NCI-H524 treated with DMSO at 0.1 percent for 48 hours (cell line): ENCODE measurements at places on chromosomes 1 and 21.

- DNase-seq: no peak
These were observed 5.1 kb downstream of the MINDY1 start for GRCh38 chr1:151001602-151002001.

DNA sequence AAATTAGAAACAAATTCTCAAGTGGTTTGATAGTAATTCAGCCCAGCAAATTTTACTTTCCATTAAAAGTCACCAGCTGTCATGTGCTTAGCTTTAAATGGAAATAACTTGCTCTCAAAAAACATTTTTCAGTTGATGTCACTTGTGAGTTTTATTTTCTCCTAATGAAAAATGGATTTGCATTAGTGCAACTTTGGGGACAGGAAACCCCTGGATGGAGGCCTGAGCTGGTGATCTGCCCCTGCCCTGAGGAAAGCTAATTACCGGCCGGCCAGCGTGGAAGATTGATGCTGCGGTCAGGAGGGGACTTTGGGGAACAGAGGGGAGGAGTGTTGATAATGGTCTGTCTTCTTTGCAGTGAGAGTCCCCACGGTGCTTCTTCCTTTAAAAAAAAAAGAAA is 66.8 kb upstream of the ANGPTL1 start:
- DNase-seq: no peak

- no peak for DNase-seq
These were observed 58.9 kb upstream of the LRRC8D start for GRCh38 chr1:89761901-89762300.

GRCh38 chr1:221869779-221870178 is 127.9 kb upstream of the DUSP10 start:
- no peak for DNase-seq

DNA sequence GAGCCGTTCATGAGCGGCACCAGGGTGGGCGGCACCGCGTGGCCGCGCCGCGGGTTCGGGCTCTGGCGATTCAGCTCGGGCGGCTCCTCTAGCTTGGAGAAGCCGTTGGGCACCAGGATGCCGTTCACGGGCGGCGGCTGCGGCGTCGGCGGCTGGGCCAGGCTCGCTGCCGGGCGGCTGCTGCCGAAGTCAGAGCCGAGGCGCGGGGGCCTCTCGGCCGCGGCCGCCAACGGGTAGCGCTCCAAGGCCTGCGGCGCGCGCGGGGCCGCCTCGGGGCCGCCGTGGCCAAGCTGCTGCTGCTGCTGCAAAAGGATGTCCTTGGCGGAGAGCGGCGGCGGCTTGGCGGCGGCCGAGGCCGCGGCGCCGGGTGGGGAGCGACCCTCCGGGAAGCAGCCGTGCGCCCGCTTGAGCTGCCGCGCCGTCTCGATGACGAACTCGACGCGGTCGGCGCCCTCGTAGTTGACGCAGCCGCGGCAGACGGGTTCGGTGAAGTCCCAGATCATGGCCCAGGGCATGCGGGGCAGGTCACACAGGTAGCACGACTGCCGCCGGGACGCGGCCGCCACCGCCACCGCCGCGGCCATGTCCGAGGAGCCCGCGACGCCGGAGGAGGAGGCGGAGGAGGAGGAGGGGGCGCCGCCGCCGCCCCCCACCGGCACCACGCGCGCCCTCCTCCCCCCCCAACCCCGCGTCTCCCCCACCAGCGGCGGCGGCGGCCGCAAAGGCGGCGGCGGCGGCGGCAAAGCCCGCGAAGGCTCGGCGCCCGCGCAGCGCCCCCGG is 877 bp downstream of the IRF2BP2 start:
- DNase-seq: no peak

- no peak for DNase-seq
These were observed 855 bp upstream of the IVNS1ABP start for GRCh38 chr1:185317886-185318310.

- DNase-seq: no peak
These were observed 45.2 kb downstream of the H3-3A start for GRCh38 chr1:226107471-226108460.

- no peak for DNase-seq
These were observed 43.2 kb upstream of the ZNF281 start for GRCh38 chr1:200452850-200453552.

DNA sequence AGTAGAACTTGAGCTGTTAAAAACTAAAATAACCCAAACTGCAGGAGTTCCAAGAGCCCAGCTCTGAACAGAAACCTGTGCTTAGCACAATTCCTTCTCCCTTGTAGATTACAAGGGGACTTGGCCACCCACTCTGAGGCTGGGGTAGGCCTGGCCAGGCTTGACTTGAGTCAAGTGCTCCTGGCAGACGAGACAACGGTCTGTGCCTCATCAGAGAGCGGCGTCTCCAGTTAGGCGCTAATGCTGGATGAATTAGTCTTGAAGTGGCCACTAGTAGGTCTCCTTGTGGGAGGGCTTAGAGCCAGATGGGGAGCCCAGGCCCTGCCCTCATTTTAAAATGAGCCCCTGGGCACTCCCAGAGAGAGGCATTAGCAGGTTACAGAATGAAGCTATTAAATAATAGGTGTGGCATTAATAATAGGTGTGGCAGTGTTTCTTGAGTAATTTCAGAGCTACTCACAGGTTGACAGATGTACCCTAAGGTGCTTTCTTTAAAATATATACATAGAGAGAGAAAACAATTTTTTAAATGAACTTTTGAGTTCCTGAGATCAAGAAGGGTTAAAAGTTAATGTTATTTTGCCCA is 1.1 kb downstream of the EEIG2 start:
- DNase-seq: peak; percentile 90

DNA sequence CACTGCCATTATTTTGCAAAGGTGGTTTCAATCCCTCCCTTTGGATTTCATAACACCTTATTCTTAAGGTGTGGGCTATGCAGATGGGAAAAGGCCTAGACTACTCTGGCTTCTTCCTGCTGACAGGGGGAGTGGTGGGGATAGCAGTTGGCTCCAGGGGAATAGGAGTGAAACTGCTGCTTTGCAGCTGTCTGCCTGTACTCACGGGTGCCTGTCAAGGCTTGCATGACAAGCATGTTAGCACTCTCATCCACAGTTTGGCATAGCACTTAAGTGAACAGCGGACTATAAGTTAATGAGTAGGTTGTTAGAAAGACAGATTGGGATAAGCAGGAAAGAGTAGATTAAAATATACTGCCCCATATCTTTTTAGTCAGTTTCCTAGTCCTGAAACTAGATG is 287.5 kb upstream of the DAB1 start:
- peak; percentile 64 for DNase-seq

DNA sequence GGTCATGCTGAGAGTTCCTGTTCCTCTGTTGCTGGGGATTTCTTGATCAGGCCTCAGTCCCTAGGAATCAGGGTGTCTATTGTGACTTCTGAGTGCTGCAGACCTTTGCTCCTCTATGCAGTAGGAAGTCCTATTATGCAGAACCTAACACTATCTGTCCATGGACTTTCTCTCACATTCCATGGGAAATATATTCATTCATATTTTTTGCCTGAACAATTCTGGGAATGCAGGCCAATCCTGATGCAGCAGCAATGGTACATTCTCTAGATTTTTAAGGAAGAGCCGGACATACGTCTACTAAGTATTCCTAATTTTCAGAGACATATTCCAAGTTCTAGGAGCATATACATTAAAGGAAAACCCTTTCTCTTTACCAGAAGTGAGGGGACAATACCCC is 61.1 kb upstream of the C1orf87 start:
- no peak for DNase-seq

DNA sequence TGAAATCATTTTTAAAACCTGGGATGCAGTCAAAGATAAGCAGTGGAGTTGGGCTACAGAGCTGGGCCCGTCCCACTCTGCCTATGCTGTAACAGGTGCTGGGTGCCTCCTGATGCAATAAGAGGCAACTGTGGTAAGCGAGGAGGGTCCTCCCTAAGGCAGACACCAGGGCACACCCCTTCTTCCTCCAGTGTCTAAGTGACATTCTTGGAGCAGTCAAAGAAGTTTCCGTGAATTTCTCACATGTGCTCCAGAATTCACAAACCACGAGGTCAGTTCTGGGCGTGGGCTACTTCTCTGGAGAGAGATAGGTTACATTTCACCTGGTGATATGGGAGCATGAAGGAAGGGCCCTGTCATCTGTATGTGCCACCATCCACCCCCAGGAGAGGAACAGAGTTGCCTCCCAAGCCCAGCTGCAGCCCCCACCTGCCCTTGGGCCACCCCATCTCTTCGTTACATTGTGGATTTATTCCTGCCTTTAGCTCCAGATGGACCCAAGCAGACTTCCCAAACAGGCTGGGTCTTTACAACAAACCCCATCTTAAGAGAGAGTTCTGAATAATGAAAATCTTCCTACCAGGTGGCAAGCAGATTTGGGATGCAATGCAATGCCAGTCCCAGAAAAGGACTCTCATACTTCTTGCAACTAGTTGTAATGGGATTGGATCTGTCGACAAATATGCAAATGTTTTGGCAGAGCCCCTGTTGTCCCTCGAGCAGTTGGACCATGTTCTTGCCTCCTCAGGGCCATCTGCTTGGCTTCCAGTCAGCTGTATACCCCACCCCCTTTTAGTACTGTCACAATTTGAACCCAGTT is 82.5 kb upstream of the CNTN2 start:
- no peak for DNase-seq

GRCh38 chr1:177794376-177794991 is 175.4 kb downstream of the SEC16B start:
- no peak for DNase-seq

DNA sequence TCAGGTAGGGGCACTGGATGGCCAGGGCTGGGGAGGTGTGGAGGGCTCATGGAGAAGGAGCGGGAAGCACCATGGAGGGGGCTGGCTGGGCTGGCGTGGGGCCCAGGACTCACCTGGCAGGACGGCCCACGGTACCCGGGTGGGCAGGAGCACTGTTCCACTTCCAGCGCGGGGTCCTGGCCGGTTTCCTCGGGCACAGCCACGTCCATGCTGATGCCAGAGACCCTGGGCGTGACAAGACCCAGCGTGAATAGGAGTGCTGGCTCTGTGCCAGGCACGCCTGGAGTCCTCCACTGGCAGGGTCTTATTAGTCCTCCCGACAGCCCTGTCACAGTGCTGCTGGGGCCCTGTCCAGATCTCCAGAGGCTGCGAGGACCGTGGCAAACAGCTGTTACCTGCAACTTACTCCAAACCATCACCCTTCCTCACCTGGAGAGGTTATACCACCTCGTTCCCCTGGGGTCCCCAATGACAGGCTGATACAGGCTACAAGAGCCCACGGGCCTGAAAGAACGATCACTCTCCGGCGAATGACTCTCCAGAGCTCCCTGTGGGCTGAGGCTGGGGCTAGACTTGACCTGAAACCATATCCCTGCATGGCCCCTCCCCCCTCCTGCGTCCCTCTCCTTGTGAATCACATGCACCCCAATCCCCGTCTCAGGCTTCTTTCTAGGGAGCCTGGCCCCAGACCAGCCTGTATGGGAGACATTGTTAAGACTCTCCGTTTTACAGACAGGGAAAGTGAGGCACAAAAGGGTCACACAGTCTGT is 62.1 kb downstream of the HSPG2 start:
- DNase-seq: no peak

GRCh38 chr1:109314795-109315194 is 8.0 kb upstream of the MYBPHL start:
- no peak for DNase-seq

DNA sequence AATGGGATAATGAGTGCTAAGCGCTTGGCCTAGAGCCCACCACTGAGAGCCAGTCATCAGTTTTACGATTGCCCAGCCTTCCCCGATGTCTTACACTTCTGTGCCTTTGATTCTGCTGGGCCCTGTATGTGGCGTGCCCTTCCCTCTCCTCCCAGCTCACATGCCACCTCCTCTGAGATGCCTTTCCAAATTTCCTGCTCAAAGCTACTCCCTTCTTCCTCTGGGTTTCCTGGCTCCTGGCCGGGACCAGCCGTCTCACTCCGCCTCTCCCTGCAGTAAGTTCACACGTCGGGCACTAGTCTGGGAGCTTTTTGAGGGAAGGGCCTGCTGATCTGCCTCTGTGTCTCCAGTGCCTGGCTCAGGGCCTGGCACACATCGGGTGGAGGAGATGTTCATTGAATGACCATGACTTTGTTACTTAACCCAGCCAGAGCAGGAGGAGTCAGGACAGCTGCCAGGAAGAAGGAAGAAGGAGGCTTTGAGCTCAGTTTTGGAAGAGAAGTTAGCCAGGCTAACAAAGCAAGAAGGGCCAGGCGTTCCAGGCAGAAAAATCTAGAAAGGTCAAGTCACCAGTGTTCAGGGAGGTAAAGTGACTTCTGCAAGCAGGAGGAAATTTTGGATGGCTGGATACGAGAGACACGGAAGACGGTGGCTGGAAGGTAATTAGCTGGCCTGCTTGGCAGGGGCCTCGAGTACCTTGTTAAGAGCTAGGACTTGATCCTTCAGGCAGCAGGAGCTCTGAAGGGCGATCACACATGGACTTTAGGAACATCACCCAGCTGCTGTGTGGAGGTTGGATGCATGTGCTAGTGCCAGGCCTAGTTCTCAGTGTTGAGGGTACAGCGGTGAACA is 63.6 kb downstream of the EPHB2 start:
- DNase-seq: no peak

GRCh38 chr21:28627261-28627660 is 365.4 kb downstream of the LTN1 start:
- no peak for DNase-seq

- DNase-seq: no peak
These were observed 117.0 kb upstream of the ERRFI1 start for GRCh38 chr1:8142955-8143629.

DNA sequence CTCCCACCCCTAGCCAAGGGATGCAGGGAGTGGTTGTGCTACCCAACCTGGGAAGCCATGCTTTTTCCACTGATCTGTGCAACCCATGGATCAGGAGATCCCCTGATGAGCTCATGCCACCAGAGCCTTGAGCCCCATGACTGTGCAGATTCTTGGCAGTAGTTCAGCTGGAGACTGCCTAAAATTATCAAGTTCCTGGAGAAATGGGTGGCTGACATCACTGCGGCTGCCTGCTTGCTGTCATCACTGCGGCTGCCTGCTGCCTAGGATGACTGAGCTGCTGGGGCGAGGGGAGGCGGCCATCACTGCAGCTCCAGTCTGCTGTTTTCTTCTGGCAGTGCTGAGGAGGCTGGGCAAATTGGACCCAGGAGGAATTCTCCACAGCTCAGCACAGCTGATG is 159.2 kb downstream of the AGBL4 start:
- no peak for DNase-seq

DNA sequence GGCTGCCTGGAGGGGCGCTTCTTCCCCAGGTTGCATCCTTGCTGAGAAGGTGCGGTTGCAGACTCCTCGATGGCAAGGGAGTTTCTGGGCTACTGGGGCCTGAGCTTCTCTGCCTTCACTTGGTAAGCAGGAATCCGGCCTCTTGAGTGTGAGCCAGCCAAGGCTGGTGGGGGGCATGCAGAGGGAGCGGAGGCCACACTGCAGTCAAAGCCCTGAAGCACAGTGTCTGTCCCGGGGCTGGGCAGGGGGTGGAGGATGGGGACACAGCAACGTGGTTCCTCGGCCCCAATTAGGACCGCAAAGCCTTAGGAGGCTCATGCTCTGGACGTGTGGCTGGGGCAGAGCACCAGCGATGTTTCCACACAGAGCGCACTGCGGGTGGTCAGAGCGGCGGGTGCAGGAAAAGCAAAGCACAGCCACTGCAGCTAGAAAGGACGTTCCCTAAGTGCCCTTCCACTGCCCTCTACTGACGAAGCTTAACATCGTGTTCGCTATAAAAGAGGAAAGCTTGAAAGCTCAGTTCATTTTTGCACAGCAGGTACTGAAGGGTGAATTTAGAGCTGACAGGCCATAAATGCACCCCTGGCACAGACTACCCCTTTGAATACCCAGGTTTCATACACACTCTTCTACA is 60.7 kb upstream of the COG2 start:
- DNase-seq: no peak
